ENCODE measurements at places on chromosomes 16 and 17. TPM values are rescaled to one million over a fixed set of nuclear protein-coding genes. Genes with fewer than 3 reads are reported as not detected.

DNA sequence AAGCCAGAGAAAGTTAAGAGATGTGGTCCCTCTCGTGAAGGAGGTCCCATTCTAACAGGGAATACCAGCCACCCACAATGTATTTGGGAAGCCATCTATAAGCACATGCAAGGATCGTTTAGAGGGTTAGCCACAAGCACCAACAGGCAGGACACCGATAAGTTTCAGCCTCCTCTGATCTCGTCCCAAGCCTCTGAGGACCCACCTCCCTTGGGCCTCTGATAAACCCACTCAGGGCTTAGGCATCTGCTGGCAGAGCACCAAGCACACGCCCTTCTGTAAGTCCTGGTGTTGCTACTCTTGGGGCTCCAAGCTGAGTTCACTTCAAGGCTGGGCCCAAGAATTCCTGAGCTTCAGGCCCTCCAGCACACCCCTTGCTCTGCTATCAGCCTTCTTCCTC is 5.4 kb upstream of the PNPO start:
- DNase-seq = no peak
- no peak overlapping the region for H3K27ac ChIP-seq
- no peaks in the 10 kb centered on the region for H3K4me1 ChIP-seq

GRCh38 chr16:1794908-1795666 is 1.6 kb upstream of the IGFALS start:
- no peaks in the 10 kb centered on the region for H3K4me1 ChIP-seq
- no peak for DNase-seq
- H3K36me3 ChIP-seq = peaks cover 15% of the 10 kb centered on the region
- no peaks in the 10 kb centered on the region for H3K27me3 ChIP-seq

GRCh38 chr17:76094046-76094445 is 9.5 kb downstream of the EXOC7 start:
- H3K36me3 ChIP-seq = peaks cover 66% of the 10 kb centered on the region
- H3K27ac ChIP-seq = no peak overlapping the region
- no peaks in the 10 kb centered on the region for H3K4me1 ChIP-seq
- no peaks in the 10 kb centered on the region for H3K27me3 ChIP-seq
- DNase-seq = no peak

- H3K27ac ChIP-seq = peak overlapping the region; percentile 99
- peak overlapping the region; percentile 98 for H3K4me3 ChIP-seq
- peak; percentile 54 for DNase-seq
- peaks cover 13% of the 10 kb centered on the region for H3K36me3 ChIP-seq
These were observed 431 bp downstream of the DYNC1LI2 start for GRCh38 chr16:66751053-66751302.

- H3K4me1 ChIP-seq = peaks cover 11% of the 10 kb centered on the region
- H3K27ac ChIP-seq = no peak overlapping the region
- no peaks in the 10 kb centered on the region for H3K36me3 ChIP-seq
- DNase-seq = no peak
- no peak overlapping the region for H3K4me3 ChIP-seq
- no peaks in the 10 kb centered on the region for H3K27me3 ChIP-seq
These were observed 23.6 kb downstream of the COPZ2 start for GRCh38 chr17:48013876-48014594.

DNA sequence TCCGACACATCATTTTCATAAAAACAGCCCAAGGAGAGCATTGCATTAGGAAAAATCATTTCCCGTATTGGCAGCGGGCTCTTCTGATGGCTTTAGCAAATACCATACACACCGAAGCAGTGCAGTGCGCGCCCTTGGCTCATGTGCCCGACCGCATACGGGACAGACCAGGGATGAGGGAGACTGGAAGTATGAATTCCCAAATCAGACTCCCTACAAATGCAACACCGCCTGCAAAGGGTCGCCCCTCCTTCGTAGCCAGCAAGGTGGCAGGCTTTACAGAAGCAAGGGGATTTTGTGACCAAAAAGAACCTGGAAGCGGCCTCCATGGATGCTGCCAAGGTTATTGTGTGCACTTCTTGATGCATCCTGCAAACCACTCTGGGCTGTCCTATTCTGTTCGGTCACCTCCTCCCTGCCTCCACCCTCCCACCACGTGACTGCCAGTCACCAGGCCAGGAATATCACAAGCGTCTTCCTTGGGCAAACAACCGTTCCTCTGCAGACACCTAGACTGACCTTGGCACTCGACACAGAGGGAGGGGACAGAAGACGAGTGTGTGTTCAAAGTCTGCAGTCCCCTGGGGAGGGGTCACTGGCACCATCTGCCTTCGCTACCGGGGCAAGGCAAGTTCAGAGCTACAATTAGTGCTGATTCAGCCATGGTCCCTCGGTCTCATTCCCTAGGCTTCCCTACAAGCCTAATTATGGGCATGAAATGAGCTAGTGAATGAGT is 460.4 kb downstream of the SLC39A11 start:
- no peak overlapping the region for H3K4me3 ChIP-seq
- no peaks in the 10 kb centered on the region for H3K27me3 ChIP-seq
- no peaks in the 10 kb centered on the region for H3K4me1 ChIP-seq
- no peaks in the 10 kb centered on the region for H3K36me3 ChIP-seq
- H3K27ac ChIP-seq = no peak overlapping the region
- no peak for DNase-seq

DNA sequence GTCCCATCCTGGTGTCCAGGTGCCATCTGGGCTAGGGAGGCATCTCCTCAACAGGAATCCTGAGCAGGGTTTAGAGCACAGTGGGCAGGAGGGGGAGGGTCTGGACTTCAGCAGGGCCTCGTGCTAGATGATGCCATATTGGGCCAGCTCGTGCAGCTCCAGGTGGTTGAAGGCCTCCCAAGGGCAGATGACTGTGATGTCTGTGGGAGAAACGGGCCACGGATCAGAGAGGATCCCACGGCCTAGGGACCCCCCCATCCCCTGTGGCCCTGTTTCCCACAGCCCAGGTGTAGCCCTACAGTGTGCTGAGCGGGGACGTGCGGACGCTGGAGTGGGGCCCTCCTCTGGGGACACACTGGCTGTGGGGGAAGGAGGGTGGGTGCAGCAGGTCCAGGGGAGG is 5.4 kb downstream of the PDE6G start:
- H3K27ac ChIP-seq = no peak overlapping the region
- H3K4me3 ChIP-seq = no peak overlapping the region
- peaks cover 24% of the 10 kb centered on the region for H3K4me1 ChIP-seq
- H3K27me3 ChIP-seq = peaks cover 12% of the 10 kb centered on the region
- no peak for DNase-seq

GRCh38 chr17:18235743-18236256 is 10.4 kb downstream of the LLGL1 start:
- no peak for DNase-seq
- H3K4me3 ChIP-seq = no peak overlapping the region
- H3K4me1 ChIP-seq = no peaks in the 10 kb centered on the region

DNA sequence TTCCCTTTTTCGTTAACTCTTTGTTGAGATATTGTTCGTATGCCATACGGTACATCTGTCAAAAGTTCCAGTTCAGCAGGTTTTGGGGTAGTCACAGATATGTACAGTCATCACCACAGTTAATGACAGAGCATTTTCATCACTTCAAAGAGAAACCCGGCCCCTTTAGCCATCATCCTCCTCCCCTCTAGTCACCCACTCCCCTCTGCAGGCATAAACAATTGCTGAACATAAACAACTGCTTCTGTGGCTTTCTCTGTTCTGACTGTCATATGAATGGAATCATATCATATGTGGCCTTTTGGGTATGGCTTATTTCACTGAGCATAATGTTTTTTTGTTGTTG is 59.3 kb downstream of the RNF213 start:
- no peak overlapping the region for H3K27ac ChIP-seq
- H3K4me1 ChIP-seq = no peaks in the 10 kb centered on the region
- peaks cover 7% of the 10 kb centered on the region for H3K36me3 ChIP-seq
- DNase-seq = no peak

GRCh38 chr16:30110661-30111060 is 2.7 kb downstream of the GDPD3 start:
- no peak overlapping the region for H3K27ac ChIP-seq
- no peak overlapping the region for H3K4me3 ChIP-seq
- DNase-seq = no peak
- H3K27me3 ChIP-seq = no peaks in the 10 kb centered on the region
- peaks cover 5% of the 10 kb centered on the region for H3K4me1 ChIP-seq
- no peaks in the 10 kb centered on the region for H3K36me3 ChIP-seq

GRCh38 chr17:49579522-49579921 is 3.9 kb downstream of the NXPH3 start:
- no peak for DNase-seq
- H3K36me3 ChIP-seq = no peaks in the 10 kb centered on the region
- no peak overlapping the region for H3K4me3 ChIP-seq

DNA sequence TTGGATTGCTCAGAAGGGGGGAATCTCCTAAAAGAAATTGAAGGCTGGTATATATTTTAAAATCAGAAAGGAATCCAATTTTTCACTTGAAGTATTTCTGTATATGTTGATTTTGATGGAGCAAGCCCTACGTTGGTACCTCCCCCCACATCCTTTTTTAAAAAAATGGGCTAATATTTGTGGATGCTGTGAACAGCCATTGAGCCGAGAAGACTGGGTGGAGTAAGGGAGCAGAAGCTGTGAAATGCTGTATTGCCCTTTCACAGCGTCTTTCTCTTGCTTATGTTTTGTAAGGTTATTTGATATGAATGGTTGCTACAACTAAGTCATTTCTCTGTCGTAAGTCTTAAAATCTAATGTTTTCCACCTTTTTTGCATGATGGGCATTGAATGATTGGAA is 2.3 kb downstream of the PAFAH1B1 start:
- DNase-seq = no peak
- H3K27me3 ChIP-seq = no peaks in the 10 kb centered on the region
- H3K27ac ChIP-seq = no peak overlapping the region
- H3K36me3 ChIP-seq = no peaks in the 10 kb centered on the region
- peaks cover 7% of the 10 kb centered on the region for H3K4me1 ChIP-seq

DNA sequence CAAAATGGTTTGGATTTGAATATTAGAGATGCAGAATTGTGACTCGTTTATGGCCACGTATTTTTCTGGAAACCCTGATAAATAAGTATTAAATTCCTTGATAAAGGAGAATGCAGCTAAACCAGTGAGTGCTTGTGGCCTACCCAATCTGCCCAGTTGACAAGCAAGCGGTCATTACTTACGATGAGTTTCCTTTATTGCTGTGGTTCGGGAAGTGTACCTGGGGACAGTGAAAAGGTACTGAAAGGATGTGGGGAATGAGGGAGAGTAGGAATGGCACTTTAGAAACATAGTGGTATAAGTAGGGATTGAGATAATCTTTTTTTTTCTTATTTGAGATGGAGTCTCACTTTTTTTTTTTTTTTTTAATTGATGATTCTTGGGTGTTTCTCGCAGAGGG is 33.8 kb downstream of the RBBP6 start:
- no peak overlapping the region for H3K27ac ChIP-seq
- H3K36me3 ChIP-seq = peaks cover 28% of the 10 kb centered on the region
- no peak overlapping the region for H3K4me3 ChIP-seq
- no peak for DNase-seq
- H3K27me3 ChIP-seq = no peaks in the 10 kb centered on the region

- H3K4me1 ChIP-seq = no peaks in the 10 kb centered on the region
- no peak for DNase-seq
- H3K36me3 ChIP-seq = no peaks in the 10 kb centered on the region
- H3K4me3 ChIP-seq = 0 out of 2 replicates have a peak overlapping the region, but pooled peaks have one; percentile 29
These were observed 3.4 kb upstream of the HOXB5 start for GRCh38 chr17:48596735-48597527.

DNA sequence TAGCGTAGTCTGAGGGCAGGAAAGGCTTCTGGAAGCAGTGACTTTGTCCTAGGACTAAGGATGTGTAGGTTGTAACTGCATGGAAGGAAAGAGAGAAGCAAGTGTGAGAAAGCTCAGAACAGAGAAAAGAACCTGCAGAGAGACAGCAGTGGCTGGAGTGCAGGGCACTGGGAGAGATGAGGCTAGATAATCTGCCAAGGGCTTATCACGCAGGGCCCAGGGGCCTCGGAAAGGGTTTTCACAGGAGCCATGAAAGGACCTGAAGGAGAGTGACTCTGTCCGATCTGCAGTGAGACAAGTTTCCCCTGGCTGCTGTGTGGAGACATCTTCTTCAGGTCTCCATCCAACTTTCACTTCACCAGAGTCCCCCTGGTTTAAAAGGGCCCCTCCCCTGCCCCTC is 7.1 kb upstream of the SRCAP start:
- H3K36me3 ChIP-seq = no peaks in the 10 kb centered on the region
- no peak overlapping the region for H3K27ac ChIP-seq
- H3K4me3 ChIP-seq = no peak overlapping the region
- DNase-seq = no peak
- H3K27me3 ChIP-seq = peaks cover 95% of the 10 kb centered on the region

Gene SMIM5
- not detected for total RNA-seq

Gene EVPL
- 0.99 TPM for total RNA-seq

Gene CLEC3A
- not detected for total RNA-seq

Gene EMP2
- total RNA-seq = 22.6 TPM

Gene KRT39
- not detected for total RNA-seq

Gene CFAP97D1
- 0.07 TPM for total RNA-seq
